Inflammatory macrophage treated with lipopolysaccharide for 1 hour (primary cell): ENCODE measurements at places on chromosomes 2 and 18.

- DNase-seq = no peak
These were observed 78.6 kb downstream of the FAM228A start for GRCh38 chr2:24253303-24253919.

DNA sequence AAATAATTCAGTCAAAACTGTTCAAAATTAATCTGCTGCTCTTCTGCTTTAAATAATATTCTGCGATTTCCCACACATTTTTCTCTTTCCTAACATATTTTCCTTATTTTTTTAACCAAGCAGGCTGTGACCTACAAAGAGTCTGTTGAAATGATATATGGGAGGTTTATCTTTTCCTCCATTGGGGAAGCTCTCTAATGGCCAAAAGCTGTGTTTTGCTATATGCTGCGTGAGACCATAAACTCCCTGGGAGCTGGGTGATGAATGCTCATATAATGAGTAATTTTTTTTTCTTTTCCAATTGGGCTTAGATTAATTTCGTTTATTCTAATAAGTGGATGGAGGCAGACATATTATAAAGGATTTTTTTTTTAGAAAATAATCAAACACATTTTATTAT lies 72.2 kb upstream of the MAP2 start:
- DNase-seq = no peak

DNA sequence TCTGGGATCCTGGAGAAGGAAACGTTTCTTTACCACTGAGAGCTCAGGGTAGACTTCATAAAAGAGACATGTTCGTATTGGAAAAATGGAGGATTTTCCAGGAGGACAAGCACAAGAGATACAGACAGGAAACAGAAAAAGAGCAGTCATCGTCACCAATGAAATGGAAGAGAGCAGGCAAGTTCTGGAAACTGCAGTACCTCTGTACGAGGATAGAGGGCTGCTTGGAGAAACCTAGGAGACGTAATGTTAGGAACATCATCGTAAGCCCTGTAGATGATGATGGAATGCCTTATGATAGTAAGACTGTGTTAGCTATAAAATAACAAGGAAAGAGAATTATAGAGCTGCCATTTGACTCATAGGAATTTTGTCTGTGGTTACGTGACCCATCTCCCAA lies 121.1 kb upstream of the KLHL14 start:
- DNase-seq = no peak

GRCh38 chr18:48399303-48400075 lies 9.7 kb downstream of the ZBTB7C start:
- no peak for DNase-seq

GRCh38 chr2:27086724-27087593 lies at the start of gene KHK:
KHK (plus strand) TSS chr2:27086772; CDS start chr2:27087260, 488 bp downstream.
- no peak for DNase-seq

- DNase-seq = no peak
These were observed 55.8 kb upstream of the TNP1 start for GRCh38 chr2:216915557-216916150.

- peak; percentile 54 for DNase-seq
These were observed 679 bp downstream of the PTMA start for GRCh38 chr2:231708773-231709635.

DNA sequence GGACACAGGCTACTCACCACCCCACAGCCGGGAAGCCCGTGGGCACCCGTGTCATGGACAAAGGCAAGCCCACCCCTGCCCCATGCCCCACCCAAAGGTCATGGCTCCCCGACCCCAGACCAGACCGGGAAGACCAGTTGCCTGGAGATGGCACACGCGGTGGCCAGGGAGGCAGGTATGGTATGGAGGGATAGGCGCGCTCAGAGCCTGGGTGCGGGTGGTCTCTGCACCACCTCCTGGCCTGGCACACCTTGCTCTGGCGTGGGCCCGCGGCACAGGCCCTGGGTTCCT lies 51.2 kb downstream of the BIN1 start:
- no peak for DNase-seq

DNA sequence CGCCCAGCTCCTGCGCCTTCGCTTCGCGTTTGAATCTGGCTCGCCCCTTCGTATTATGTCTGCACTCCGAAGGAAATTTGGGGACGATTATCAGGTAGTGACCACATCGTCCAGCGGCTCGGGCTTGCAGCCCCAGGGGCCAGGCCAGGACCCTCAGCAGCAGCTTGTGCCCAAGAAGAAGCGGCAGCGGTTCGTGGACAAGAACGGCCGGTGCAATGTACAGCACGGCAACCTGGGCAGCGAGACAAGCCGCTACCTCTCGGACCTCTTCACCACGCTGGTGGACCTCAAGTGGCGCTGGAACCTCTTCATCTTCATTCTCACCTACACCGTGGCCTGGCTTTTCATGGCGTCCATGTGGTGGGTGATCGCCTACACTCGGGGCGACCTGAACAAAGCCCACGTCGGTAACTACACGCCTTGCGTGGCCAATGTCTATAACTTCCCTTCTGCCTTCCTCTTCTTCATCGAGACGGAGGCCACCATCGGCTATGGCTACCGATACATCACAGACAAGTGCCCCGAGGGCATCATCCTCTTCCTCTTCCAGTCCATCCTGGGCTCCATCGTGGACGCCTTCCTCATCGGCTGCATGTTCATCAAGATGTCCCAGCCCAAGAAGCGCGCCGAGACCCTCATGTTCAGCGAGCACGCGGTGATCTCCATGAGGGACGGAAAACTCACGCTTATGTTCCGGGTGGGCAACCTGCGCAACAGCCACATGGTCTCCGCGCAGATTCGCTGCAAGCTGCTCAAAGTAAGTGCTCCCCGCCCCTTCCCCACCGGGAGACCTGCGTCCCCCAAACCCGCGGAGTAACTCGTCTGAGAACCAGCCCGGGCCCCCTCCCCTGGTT lies 453 bp downstream of the KCNJ3 start:
- DNase-seq = no peak

DNA sequence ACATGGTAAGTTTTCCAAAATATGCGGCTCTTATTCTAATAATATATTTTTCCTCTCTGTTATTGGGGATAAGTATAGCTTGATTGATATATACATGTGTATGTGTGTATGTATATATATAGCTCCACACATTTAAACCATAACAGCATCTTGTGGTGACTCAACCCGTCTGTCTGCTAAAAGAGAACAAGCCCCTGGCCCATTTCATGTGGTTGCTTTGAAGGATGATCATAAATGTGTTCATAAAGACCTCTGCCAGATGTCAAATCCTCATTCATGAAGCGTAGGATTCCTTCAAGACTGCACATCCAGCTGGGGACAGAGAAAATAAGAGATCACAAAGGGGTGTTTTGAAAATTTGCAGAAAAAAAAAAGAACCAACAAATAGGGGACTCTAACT lies 79.3 kb downstream of the RHOB start:
- no peak for DNase-seq

GRCh38 chr2:145930318-145930717 lies 1410.4 kb upstream of the ZEB2 start:
- no peak for DNase-seq

- no peak for DNase-seq
These were observed 205.1 kb downstream of the RND3 start for GRCh38 chr2:150282357-150282756.

DNA sequence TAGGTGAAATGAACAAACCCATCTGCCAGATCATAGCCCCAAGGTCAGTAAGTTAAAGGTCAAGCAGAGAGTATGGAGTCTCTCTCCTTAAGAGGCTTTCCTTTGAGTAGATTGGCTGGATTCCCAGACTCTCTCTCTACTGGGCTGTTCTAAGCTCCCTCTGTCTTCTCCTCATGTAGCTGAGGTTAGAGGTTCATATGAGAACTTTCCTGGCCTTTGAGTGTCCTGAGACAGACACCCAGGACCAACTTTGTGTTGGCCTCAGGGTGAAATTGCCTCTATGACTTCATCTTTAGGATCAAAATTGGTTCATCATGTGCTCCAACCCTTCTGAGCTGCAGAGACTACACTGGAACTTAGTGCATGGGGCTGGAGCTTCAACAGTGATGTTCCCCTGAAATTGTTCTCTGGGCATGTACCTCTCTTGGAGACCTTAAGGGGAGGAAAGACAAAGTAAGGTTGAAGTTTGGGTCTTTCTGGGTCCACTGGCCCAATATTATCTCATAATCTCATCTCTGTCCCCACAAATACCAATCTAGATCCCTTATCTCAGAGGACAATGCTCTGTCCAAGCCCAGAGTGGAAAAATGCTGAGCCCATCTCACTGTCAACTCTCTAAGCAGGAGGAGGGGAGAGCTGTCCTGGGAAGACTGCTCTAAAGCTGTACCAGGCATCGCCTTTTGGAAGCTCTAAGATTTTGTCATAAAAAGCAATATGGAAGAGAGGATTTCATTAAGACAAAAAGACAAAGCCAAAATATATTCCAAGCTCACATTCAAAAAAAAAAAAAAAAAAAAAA lies 177.3 kb upstream of the ARL4C start:
- DNase-seq = no peak

GRCh38 chr2:156189584-156189983 lies 142.9 kb downstream of the NR4A2 start:
- DNase-seq = no peak

- no peak for DNase-seq
These were observed 57.8 kb upstream of the NEUROD1 start for GRCh38 chr2:181738074-181738473.

GRCh38 chr2:67486041-67486796 lies 89.1 kb downstream of the ETAA1 start:
- DNase-seq = no peak

- DNase-seq = no peak
These were observed 692 bp upstream of the TSHZ1 start for GRCh38 chr18:75209951-75210258.

- peak; percentile 98 for DNase-seq
These were observed 9.9 kb upstream of the IL1A start for GRCh38 chr2:112794131-112794733.

DNA sequence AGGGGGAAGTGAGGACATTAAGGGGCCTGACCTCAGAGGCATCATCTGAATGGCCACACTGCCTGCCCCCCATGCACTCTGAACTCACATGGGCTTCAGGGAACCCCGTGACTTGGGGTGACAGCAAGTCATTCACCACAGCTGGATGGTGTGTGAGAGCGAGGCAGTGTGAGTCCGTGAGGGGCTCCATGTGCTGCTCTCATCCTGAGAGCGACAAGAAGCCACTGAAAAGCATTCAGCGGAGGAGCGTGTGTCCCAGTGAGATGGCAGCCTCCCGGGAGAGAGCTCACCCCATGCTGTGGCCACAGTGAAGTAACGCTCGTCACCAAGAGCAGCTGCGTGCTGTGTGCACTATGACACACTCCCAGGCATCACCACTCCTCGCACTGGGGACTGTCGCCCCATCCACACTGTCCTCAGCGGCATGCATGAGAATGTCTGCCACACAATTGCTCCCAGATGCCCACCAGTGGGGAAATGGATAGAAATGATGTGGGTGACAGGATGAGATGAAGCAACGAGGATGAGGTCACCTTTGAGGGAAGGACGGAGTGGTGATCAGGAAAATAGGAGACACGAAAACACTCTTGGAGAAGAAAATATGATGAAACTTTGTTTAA lies 213.0 kb upstream of the RAB6C start:
- DNase-seq = no peak

DNA sequence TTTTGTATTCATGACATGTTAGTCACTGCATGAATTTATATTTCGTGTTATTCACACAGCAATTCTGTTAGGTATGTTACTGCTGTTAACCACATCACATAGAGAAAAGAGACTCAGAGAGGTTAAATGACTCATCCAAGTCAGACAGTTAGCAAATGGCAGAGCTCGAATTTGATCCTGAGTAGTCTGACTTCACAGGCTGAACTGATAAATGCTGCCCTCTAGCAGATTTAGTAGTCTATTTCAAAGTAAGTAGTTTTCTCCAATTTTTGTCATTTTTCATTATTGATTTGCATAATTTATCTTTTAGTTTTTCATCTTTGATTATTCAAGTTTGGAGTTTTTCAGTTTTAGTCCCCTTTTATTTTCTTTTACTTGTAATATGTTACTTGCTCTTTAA lies 58.3 kb downstream of the WDR7 start:
- peak; percentile 49 for DNase-seq

DNA sequence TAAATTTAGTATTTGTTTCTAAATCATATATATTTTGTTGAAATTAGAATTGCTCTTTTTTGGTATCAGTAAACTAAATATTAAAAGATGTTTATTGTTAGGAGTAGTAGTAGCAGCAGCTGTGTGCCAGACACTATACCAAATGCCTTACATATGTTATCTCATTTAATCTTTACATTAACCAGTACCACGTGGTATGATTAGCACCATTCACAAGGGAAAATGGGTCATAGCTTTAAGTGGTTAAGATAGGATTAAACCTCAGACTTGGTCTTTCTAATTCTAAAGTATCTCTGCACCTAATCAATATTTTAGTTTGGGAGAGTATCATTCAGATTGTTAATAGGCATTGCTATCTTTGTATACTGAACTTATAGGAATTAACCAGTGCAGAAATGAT lies 29.0 kb downstream of the PSMD14 start:
- DNase-seq = no peak

- no peak for DNase-seq
These were observed 38.0 kb upstream of the GPAT2 start for GRCh38 chr2:96072746-96073145.

GRCh38 chr2:72011370-72011689 lies 136.3 kb downstream of the CYP26B1 start:
- DNase-seq = no peak

DNA sequence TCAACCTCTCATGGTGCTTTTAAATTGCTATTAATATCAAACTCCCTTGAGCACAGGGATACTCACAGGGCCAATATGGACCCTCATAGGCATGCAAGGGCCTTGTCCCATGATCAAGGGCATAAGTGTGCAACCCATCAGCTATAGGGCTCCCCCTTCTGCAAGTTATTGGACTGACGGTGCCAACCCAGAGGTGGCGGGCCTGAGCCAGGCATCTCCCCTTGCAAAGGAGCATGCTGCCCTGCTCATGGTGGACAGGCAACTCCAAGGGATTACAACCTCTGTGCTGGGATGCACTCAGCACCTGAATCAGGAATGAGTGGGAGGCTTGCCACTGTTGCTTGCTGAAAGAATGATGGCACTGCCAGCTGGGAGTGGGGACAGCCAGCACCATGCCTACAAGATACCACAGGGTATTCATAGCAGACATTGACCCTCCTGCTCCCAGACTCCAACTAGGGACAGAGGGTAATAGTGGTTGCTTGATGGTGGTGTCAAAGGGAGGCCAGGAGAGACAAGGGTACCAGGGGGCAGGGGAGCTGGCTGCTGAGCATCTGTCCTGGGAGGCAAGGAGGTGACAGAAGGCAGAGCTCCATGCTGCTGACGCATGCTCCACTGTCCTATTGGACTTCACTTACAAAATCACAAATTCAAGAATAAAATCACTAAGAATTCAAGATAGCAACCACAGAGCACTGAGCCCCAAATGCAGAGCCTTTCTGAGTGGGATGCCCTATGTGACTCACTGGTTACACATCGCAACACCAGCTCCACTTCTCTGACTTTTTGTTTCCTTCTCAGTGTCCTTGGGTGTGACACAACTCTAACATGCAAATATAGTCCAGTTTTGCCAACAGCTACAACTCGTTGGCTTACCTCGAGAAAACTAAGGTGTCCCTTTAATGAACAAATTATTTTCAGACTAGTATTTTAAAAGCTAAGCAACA lies 157.1 kb upstream of the CCDC150 start:
- peak; percentile 3 for DNase-seq

DNA sequence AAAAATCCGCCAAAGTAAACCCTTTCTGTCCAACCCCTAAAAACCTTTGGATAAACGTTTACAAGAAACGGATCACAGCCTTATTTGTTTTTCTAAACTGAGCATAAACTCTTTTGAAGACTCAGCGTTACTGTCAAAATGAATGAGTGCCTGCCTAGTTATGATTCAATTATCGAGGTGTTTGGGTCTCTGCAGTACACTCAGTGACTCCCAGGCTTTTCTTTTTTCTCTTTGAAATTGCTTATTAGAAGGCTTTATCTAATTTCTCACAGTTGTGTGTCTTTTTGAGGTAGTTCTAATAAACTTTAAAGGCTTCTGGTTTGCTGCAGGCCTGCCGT lies 663 bp downstream of the RHBDD1 start:
- DNase-seq = no peak
